Activated naive CD4-positive, alpha-beta T cell (primary cell): ENCODE measurements at places on chromosomes 1 and 21.

GRCh38 chr1:236799001-236799400 lies 3.9 kb downstream of the MTR start:
- no peak for DNase-seq

DNA sequence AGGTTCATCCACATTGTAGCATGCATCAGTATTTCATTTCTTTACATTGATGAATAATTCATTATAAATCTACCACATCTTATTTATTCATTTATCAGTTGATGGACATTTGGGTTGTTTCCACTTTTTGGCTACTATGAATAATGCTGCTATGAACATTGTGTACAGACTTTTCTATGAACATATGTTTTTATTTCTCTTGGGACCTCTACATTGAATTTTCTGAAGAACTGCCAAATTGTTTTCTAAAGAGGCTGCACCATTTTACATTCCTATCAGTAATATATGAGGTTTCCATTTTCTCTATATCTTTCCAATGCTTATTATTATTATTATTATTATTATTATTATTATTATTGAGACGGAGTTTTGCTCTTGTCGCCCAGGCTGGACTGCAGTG lies 81.3 kb upstream of the SELENON start:
- DNase-seq: no peak

- DNase-seq: no peak
Observed at GRCh38 chr1:240711020-240711419, 99.1 kb upstream of the GREM2 start.

DNA sequence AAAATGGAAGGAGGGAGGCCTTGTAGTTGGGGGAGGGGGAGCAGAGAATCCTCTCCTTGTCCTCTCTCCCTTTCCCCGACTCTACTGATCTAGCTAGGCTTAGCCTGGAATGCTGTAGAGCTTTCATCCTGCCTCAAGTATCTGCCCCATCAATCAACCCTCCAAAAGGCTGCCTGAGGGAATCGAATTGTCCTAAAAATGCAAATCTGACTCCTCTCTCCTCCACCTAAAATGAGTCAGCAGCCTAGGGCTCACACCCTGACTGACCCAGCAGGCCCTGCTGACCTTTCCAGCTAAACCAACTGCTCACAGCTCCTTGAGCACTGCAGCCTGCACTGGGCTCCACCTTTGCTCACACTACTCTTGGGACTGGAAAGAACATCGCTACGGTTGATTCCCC lies 2.8 kb downstream of the HPDL start:
- DNase-seq: no peak

- no peak for DNase-seq
Observed at GRCh38 chr21:37001441-37001840, 5.1 kb upstream of the RIPPLY3 start.

- DNase-seq: no peak
Observed at GRCh38 chr1:4394366-4394765, 260.0 kb upstream of the AJAP1 start.

- DNase-seq: no peak
Observed at GRCh38 chr1:29033829-29034466, 89.8 kb downstream of the TMEM200B start.

GRCh38 chr1:103513711-103514110 lies 11.8 kb upstream of the RNPC3 start:
- DNase-seq: no peak

DNA sequence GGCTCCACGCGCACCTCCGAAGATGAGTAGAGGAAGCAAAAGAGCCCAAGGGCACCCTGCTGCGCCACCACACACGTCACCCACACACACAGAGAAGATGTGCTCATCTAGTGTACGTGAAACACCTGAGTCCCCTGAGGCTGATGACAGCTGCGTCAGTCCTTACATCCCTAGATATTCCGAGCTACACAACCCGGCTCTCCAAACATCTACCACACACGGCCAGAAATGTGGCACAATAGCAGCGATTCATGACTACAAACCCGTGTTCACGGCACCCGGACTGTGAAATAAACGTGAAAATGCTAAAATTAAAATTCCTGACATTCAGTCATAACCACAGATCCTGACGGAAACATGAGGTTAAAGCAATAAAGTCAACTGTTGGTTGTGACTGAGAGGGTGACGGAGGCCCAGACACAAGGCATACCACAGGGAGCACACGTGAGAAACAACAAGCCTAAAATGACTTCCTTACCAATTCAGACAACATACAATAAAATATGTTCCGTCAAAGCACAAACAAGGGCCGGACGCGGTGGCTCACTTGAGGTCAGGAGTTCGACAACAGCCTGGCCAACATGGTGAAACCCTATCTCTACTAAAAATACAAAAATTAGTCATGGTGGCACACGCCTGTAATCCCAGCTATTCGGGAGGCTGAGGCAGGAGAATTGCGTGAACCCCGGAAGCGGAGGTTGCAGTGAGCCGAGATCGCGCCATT lies 7.3 kb downstream of the SSU72 start:
- DNase-seq: no peak
